ENCODE measurements at places on chromosomes 7 and 10.

- no peak for DNase-seq
Measured at GRCh38 chr10:102423372-102423968, 2.8 kb downstream of the FBXL15 start.

- DNase-seq: no peak
Measured at GRCh38 chr10:118220346-118220850, 121.7 kb downstream of the FAM204A start.

GRCh38 chr7:45638916-45639315 is 64.7 kb downstream of the ADCY1 start:
- DNase-seq: no peak

GRCh38 chr10:87557409-87557808 is 52.7 kb downstream of the MINPP1 start:
- no peak for DNase-seq

GRCh38 chr10:77245953-77246352 is 391.7 kb downstream of the KCNMA1 start:
- no peak for DNase-seq
